ENCODE measurements at places on chromosomes 3 and 15.

DNA sequence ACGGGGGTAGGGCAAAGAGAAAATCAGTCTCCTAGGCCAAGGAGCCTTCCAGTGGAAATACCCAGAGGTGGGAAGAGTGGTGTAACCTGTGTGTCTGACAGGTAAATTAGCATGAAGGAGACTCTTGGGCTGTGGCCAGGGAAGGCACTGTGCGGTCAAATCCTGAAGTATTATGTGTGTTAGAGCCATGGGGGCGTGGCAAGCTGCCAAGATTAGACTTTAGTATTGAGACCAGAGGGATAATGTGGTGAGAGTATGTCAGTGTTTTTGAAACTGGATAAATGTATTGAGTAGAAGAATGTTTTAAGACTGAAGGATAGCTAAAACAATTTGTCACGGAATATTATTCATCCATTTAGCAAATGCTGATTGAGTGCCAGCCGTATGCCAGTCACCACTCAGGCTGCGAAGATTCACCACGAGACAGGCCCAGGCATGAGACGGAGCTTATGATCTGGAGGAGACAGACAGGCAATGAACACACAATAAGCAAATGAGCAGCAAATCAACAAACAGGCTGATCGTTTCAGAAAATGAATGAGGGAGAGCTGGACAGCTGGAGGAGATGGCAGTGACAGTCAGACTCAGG lies 445.9 kb downstream of the MCTP2 start:
- DNase-seq: no peak

GRCh38 chr15:77944002-77944867 lies 133.3 kb downstream of the TBC1D2B start:
- DNase-seq: peak; percentile 13

DNA sequence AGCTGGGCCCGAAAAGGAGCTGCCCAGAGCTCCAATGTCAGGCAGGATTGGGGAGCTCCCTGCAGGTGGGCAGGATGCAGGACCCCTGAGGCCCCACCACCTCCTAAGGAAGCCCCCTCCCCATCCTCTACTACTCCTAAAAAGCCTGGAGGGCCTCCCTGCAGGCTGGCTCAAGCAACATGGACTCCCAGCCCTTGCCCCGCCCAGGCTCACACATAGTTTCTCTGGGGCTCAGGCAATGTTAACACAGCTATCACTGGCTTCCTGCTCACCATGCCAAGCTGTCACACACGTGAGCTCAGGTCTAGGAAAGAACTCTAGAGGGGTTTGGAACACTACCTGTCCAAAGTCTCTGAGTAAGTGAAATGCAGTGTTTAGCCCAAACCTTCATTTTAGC lies 65.4 kb upstream of the ZNF148 start:
- DNase-seq: no peak

DNA sequence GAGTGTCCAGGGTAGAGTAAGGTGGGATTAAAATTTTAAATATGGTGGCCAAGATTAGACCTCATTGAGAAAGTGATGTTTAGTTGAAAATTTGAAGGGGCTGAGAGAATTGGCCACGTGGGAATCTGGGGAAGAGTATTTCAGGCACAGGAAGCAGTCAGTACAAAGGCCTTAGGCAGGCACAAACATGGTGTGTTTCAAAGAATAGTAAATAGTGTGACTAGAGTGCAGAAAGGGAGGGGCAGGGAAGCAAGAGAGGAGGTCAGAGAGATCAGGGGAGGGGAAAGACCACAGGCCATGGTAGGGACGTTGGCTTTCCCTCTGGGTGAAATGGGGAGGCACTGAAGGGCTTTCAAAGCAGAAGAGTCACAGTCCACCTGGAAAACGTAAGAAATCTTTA lies 36.6 kb upstream of the POMGNT2 start:
- DNase-seq: no peak

GRCh38 chr3:188473591-188474288 lies 319.8 kb downstream of the LPP start:
- no peak for DNase-seq

DNA sequence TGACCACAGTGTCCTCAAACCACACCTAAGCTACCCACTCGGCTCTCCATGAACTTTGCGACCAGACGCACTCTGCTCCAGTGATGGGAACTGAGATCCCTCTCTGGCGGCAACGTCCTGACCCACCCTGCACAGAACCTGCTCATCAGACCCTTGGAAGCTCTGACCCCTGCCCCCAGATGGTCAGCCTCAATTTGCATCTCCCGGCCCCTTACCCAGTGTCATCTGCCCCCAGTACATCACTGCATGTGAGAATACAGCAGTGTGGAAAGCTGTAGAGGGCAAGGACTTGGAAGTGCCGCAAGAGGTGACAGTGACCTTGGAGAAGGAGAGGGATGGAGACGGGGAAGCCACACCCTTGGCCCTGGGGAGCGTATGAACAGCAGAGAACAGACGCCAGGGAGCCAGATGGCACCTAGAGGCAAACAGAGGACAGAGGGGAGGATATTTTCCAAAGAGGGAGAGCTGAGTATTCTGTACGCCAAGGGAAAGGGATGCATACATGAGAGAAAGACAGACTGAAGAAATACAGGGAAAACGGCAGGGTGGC lies 192.0 kb downstream of the XXYLT1 start:
- no peak for DNase-seq

- DNase-seq: no peak
These were observed 524 bp downstream of the MRPS11 start for GRCh38 chr15:88467935-88468528.

DNA sequence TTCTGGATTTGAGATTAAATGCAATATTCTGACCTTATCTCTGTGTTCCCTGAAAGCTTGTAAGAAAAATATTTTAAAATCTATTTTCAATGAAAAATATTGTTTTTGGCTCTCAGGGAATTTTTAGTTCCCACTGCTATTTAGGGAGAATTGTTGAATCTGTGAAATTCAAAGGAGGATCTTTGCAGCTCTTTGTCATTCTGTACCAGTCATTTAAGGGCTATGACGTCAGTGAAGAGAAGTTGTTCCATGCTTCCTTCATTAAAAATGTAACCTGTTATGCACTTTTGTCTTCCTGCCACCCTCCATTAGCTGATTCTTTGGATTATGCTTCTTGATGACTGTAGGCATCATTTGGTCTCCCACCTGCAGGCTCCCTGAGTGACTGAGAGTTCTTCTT lies 427.8 kb upstream of the C2CD4B start:
- no peak for DNase-seq

- DNase-seq: no peak
These were observed 642 bp downstream of the SCAP start for GRCh38 chr3:47475029-47475569.

DNA sequence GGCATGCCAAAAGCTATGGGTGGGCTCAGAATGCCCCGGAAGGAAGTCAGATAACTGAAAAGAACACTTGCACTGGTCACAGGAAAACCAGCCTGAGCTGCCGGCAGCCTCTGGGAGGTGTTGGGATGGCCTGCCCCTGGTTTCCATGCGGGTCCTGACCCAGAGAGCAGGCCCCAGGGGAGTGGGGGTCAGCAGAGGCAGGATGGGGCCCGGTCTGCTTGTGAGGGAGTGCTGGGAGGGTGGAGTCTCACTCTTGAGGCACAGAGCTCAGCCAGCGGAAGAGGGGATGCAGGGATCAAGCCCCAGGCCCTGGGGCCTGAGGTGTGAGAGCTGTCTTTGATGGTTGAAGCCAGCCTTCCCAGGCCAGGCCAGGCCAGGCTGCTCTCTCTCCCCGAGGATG lies 2.4 kb upstream of the RPUSD3 start:
- DNase-seq: no peak

- no peak for DNase-seq
These were observed 18.6 kb downstream of the FAM174B start for GRCh38 chr15:92636908-92637481.

DNA sequence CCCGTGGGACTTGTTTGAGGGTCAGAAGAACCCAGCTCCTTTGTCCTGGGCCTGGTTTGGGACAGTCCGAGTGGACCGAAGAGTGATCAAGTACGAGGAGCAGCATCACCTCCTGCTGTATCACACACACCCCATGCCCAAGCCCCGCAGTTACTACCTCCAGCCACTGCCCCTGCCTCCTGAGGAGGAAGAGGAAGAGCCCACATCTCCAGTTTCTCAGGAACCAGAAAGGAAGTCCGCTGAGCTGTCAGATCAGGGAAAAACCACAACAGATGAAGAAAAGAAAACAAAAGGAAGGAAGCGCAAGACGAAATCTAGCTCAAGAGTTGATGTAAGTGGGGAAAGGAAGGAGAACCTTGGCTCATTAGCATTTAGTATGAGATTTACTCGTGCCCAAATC lies 3.3 kb upstream of the P2RY12 start:
- DNase-seq: no peak

DNA sequence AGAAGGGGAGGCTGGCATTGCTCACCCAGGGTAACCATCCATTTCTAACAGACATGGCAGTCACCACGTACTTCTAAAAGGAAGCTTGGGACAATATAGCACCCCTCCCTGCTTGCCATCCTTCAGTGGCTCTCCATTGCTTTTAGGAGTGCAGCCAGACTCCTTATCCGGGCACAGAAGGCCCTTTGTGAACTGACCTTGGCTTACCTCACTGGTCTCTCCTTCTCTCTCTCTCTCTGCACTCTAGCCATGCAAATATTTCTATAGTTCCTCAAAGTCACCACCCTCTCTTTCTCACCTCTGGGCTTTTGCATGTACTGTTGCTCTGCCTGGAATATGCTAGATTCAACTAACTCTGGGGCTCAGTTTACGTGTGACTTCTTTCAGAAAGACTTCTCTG lies 301.1 kb downstream of the SHQ1 start:
- no peak for DNase-seq

DNA sequence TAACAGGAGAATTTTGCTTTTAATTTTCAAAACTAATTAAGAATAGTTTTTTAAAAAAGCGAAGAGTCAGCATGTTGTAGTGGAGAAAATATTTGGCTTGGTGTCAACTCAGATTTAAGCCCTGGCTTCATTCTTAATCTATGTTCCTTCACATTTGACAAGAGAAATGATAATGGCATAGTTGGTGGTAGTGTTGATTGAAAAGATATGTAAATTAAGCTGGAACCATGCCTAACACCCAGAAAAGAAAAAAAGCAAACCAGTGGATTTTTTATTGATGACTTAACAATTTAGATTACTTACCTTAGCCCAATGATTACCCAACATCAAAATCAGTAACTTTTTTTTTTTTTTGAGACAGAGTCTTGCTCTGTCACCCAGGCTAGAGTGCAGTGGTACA lies 27.4 kb downstream of the TCAIM start:
- no peak for DNase-seq

DNA sequence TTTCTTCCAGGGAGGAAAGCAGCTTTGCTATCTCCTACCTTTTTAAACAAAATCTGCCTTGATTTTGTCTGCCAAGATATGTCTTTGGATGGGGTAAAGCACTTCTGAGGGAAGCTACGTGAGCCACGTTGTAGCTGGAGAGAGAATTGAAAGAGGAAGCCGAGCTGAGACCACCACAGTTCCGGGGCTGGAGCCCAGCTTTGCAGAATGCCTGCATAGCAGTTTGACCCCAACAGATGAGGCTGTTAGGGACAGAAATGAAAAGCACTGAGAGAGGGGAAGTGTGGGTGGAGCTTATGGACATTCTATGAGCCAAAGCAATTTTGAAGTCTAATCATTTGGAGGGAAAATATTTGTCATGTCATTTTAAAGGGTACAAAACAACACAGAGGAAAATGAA lies 45.4 kb downstream of the LIPC start:
- no peak for DNase-seq

DNA sequence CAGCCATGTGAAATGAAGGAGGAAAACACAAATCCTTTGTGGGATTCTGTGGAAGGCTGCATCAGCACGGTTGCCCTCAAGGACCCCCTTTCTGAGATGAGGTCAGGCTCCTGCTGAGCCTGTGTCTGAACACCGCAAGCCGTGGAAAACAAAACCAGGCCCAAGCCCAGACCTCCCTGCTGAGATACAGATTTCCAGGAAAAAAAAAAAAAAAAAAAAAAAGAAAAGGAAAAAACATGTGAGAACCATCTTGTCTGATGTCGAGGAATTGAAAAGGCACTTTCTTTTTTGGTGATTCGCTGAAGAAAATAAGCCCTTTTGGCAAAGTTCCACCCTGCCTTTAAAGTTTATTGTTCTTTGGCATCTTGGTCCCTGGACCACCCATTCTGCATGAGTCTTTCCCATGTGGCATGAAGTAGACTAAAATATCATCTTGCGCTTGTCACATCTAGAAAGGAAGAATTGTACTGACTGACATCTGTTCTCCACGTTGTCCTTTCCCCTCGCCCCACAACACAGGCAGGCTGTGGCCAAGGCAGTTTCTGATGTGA lies 117.6 kb downstream of the CHST2 start:
- DNase-seq: no peak

- DNase-seq: peak; percentile 6
These were observed 41.5 kb downstream of the HRH1 start for GRCh38 chr3:11195721-11196332.

- no peak for DNase-seq
These were observed 950 bp upstream of the CNTN4 start for GRCh38 chr3:2097641-2098191.

GRCh38 chr3:26293329-26293844 lies 329.2 kb upstream of the LRRC3B start:
- DNase-seq: no peak

GRCh38 chr3:23252122-23252521 lies 49.0 kb downstream of the UBE2E2 start:
- no peak for DNase-seq

GRCh38 chr15:86797135-86797534 lies 717.5 kb downstream of the AGBL1 start:
- DNase-seq: no peak

GRCh38 chr3:115789481-115789880 lies 166.2 kb downstream of the GAP43 start:
- DNase-seq: no peak

DNA sequence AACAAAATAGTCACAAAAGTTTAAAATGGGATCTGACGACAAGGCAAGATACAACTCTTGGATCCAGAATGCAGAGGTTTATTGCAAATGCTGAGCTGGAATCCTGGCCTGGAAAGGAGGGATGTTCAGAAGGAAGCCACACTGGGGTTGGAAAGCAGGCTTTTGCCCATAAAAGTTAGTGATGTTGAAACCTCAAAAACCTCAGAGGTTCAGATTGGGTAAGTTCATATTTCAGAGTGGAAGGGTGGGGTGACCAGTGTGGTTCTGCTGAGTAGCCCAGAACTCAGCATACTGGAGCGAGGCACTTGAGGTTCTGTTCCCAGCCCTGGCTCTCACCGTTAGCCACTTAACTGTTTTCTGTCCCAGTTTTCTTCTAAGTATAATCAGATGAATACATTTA lies 114.0 kb upstream of the OSTN start:
- no peak for DNase-seq

- no peak for DNase-seq
These were observed 11.0 kb upstream of the GABPB1 start for GRCh38 chr15:50365971-50366370.

All from stimulated activated CD4-positive, alpha-beta T cell treated with anti-CD3 and anti-CD28 coated beads, Interleukin-2, amount 100 ng/mL, for 48 hours (primary cell).